ENCODE measurements at places on chromosomes 3 and 15.

DNA sequence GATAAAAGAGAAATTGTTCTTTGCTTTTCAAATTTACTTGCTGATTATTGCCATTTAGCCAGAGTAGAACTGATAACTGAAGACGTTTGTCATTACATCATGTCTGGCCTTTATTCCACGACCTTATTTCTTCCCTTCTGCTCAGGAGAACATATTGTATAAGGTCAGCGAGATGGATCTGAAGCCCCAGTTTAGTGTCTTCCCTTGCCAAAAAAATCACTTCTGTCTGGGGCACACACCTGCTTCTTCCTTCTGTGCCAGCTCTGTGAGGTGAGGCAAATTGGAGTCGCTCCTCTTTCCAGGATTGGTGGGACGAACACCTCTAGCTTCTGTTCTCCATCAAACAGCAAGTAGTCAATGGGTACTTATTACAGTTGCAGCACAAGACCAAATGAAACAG, 250.3 kb upstream of the CRBN start:
- no peak for DNase-seq

GRCh38 chr3:185680231-185680630, 94.1 kb downstream of the SENP2 start:
- no peak for DNase-seq

- DNase-seq, result no peak
Measured at GRCh38 chr3:196979545-196979944, 10.9 kb upstream of the PIGZ start.

- DNase-seq, result no peak
Measured at GRCh38 chr3:178325330-178325729, 210.9 kb upstream of the KCNMB2 start.

GRCh38 chr3:196749125-196749524, 9.5 kb downstream of the PAK2 start:
- DNase-seq, result no peak

DNA sequence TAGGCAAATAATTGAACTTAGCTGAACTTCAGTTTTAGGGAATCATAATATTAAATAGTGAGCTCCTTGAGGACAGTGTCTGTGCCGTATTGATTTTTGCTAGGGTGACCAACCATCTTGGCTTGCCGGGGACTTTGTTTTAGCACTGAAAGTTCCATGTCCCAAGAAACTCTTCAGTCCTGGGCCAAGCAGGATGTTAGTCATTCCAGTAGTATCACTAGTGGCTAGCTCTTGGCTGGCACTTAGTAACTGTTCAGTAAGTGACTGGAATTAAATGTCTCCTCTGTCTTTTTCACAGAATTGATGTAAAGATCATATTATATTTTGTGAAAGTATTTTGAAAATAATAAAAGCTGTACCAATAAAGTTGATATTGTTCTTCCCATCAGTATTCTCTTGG, 42.3 kb downstream of the RSRC1 start:
- DNase-seq, result no peak

GRCh38 chr3:53161450-53161819, 426 bp downstream of the PRKCD start:
- no peak for DNase-seq

- DNase-seq, result no peak
Measured at GRCh38 chr3:40099871-40100270, 209.6 kb upstream of the EIF1B start.

DNA sequence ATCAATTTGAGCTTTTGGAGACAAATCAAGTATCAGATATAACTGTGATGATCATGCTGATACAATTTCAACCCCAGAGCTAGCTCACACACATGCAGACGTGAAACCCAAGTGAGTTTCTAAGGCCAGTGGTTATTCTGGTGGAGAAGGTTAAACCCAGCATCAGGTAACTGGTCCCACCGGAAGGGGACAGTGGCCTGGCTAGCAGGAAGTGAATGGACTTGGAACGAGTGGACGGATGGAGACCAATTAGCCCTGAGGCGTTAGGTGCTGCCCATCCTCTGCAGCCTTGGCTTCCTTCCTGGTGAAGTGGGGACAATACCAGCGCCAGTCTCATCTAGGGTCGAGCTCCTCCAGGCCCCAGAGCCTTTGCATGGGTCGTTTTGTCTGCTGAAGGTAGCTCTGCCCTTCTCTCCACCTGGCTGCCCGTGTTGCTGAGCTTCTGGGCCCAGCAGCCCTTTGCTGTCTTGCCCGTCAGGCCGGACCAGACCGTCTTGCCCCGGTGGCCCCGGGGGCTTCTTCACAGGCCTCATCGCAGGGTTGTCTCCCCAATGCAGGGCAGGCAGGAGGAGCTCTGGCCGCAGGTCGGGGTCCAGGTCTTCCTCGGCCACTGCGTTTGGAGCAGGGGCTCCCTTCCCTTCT, 915 bp upstream of the KCTD6 start:
- no peak for DNase-seq

DNA sequence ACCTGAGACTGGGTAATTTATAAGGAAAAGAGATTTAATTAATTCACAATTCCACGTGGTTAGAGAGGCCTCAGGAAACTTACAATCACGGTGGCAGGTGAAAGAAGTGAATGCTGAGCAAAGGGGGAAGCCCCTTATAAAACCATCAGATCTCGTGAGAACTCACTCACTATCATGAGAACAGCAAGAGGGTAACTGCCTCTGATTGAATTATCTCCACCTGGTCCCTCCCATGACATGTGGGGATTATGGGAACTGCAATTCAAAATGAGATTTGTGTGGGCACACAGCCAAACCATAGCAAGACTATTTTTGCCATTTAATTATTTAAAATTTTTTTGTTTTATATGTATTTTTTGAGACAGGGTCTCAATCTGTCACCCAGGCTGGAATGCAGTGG, 27.0 kb upstream of the KCTD6 start:
- no peak for DNase-seq

- DNase-seq, result no peak
Measured at GRCh38 chr3:49648354-49649019, 25.7 kb upstream of the APEH start.

DNA sequence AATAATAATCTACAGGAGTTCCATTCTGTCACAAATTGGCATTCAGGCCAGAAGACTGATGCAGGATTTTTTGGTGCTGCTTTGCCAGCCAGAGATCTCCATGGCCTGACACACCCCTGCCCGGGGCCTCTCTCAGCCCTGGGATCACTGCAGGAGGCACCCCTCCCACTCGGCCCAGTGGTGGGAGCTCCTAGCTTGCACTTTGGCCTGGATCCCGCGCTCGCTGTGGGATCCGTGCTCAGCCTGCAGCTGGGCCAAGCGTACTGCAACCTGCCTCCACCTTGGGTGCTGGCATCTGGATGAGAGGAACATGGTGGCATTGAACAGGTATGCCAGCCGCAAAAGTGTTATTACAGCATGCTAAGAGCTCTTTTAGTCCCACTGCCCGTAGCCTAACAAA, 656.7 kb upstream of the CCDC54 start:
- no peak for DNase-seq

DNA sequence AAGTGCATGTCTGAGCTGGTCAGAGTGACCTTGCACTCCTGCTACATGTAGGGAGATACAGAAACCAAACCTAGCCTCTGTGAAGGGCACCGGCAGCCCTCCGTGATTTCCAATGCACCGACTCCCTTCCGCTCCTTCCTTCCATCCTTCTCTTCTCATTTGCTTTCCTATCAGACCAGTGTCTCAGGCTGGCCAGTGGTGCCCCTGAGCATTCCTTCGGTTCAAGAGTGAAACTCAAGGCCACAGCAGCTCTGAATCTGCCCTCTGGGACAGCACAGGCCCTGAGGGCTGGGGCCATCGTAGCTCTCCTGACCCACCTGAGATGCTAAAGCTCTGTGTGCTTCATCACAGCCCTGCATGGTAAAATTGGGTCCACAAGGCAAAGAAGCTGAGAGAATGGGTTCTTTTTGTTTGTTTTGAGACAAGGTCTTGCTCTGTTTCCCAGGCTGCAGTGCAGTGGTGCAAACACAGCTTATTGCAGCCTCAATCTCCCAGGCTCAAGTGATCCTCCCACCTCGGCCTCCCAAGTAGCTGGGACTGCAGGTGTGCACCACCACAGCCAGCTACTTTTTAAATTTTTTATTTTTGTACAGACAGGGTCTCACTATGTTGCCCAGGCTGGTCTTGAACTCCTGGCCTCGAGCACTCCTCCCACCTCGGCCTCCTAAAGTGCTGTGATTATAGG, 2.3 kb upstream of the BMF start:
- no peak for DNase-seq

DNA sequence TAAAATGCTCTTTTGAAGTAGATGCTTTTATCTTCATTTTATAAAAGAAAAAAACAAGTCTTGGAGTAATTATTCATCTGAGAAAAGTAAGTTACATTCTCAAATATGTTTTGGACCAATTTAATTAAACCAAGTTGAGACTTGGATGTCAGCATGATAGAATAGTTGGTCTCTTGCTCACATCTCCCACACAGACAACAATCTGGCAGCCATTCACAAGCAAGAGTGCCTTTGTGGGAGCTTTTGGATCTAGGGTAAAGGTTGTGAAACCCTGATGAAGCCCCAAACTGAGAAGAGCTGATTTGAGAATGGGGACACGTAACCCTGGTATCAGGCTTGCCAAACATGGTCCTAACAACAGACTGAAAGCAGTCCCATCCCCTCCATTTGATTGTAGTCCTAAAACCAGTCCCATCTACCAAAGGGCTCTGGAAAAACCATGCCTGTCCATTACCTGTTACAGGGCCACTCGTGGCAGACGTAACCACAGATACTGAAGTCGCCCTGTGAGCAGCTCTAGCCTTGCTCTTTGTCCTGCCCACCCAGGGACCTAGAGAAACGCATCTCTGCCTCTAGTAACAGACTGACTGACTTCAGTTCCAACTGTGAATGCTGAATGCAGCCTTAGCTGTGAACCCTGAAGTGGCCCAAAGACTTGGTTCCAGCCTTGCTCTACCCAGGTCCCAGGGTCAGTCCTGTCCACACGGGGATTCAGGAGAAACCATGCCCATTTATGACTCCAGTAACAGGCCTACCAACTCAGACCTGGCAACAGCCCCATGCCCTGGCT, 145.5 kb upstream of the SYNPR start:
- no peak for DNase-seq

DNA sequence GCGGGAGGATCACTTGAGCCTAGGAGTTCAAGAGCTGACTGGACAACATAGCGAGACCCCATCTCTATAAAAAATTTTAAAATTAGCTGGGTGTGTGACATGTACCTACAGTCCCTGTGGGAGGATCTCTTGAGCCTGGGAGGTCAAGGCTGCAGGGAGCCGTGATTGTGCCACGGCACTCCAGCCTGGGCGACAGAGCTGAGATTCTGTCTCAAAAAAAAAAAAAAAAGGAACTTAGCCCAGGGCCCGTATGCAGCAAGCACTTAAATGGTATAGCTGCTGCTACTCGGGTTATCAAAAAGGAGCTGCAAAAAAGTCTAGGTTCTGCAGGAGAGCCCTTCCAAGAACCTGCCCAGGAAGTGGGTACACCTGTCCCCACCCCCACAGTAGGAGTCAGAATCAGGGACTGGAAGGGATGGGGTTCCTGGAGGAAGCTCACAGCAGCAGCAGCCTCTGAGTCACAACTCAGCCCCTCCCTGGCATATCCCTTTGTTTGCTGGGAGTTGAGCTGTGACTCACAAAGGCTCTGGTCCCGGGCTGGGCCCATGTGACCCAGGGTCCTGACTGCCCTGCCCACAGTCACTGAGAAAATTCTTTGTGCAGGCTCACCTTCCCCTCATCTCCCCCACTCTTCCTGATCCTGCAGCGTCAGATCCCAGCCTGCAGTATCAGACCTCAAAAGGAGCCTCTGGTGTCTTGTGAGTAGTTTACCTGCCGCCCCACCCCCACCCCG, at the start of gene SPATA12:
TSS of gene SPATA12 (plus strand) at position 576 of the 733 bp plus-strand sequence. CDS start 13,031 bp downstream, outside the sequence.
- no peak for DNase-seq

DNA sequence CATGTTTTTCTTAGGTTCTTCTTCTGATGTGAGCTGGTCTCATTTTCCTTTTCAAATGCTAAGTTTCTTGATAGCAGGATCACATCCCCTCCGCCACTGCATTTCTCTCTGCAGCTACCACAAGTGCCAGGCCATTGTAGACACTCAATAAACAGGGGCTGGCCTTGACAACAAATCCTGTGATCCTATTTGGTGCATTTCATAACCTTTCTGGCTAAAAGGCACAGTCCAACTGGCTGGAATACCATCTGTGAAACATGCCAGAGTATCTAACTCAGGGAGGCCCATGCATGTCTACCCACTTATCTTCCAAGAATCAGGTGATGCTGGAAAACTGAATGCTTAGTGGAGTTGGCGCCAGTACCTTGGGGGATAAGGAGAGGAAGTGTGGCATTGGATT, 85.2 kb upstream of the NR2F2 start:
- DNase-seq, result no peak

DNA sequence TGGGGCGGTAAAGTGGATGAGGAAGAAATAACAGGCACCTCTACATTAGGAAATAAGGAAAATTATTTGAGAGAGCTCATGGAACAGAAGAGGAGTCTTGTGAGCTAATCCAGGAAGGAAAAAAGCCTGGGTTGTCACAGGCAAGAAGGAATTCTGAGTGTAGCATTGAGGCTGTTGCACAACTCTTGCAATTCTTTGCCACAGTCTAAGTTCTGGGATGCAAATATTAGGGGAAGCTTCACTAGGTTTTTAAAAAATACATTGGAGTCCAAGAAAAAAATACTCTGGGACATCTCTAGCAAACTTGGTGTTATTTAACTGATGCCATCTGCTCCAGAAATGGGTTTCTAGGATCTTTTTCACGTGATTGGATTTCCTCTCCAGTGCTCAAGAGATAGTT, 122.3 kb downstream of the SPATA16 start:
- DNase-seq, result no peak

DNA sequence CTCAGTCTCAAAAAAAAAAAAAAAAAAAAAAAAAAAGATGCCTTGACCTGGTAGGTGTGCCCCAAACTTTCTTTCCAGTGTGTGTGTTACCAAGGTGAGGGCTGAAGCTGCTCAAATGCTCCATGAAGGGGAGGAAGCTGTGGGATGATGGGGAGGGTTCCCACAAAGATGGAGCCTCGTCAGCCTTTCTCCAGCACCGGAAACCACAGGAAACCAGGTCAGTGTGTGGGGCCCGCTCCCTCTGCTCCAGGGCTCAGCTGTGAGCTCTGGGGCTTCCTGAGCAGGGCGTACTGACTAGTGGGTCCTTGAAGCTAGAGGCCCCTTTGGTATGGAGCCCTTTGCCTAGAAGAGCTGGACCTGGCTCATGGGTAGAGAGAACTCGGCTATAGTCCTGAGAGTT, 681 bp upstream of the IL17RE start:
- DNase-seq, result peak; percentile 26

DNA sequence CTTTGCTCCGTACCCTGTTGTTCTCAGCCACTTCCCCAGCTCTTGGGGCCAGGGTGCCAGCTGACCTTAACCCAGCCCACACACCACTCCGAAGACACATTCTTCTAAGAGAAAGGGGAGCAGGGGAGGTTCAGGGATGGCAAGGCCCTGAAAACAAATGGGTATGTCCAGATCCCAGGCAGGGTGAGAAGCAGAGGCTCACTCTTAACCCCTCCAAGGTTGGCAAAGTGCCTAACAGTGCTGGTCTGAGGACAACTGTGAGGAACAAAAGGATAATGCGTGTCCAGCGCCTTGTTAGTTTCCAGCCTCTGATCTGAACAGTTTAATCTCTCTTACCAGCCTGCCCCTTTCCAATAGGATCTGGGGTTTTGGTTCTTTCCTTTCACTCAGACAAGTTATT, 1.5 kb downstream of the TMEM44 start:
- DNase-seq, result no peak

- DNase-seq, result no peak
Measured at GRCh38 chr3:17639765-17640164, 102.7 kb downstream of the TBC1D5 start.

Data from stimulated activated CD4-positive, alpha-beta T cell treated with anti-CD3 and anti-CD28 coated beads, Interleukin-4, amount 100 ng/mL, for 4 hours (primary cell).